ENCODE measurements at places on chromosomes 6 and 20.

GRCh38 chr6:40444312-40444711 lies 142.9 kb downstream of the LRFN2 start:
- DNase-seq = no peak

DNA sequence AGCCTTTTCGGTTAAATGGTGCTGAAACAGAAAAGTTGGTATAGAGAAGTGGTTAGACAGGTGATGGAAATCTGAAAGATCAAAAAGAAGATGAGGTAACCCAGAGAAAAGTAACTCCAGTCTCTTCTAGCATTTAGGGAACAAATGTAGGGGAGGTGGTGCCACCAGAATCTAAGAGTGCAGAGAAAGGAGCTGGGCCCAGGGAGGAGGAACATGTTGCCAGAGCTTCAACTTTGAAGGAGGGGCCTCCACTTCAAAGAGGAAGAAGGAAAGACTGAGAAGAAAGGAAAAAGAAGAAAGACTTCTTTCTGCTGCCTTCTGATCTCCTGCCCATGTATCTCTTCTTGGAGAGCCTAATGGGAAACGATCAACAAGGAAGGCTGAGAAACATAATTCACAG lies 23.5 kb upstream of the ATRN start:
- DNase-seq = no peak

DNA sequence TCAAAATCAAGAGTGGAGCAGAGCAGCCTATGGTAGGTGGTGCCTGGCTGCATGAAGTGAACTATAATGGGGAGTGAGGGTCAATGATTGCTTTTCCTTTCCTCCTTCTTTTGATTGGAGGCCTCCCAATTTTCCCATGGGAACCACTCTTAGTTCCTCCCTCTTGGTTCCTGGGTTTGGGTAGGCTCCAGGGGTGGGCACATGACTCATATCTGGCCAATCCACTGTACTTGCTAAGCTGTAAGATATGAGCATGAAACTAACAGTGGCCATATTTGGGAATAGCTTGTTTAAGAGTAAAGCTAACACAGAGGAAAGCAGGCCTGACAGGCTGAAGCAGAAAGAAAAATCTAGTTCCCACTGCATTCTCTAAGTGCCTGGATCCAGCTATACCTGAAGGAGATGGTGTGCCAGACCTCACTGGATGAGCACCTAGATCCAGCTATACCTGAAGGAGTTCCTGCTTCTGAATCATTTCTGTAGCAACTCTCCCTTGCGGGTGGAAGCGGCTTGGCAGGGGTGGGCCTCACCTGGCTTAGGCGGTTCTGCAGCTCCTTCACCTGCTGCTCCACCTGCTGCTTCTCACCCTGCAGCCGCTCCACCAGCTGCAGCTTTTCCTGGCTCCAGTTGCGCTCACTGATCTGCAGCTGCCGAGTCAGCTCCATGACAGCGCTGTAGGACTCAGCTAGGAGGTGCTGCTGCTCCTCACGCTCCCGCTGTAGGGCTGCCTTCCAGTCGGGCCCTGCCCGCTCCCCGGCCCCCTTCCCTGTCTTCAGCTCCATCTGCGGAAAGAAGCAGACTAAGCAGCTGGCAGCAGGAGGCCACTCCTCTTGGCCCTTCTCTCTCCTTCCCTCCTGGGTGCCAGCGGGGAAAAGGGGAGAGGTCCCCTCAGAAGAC lies 29.0 kb upstream of the DSN1 start:
- no peak for DNase-seq

DNA sequence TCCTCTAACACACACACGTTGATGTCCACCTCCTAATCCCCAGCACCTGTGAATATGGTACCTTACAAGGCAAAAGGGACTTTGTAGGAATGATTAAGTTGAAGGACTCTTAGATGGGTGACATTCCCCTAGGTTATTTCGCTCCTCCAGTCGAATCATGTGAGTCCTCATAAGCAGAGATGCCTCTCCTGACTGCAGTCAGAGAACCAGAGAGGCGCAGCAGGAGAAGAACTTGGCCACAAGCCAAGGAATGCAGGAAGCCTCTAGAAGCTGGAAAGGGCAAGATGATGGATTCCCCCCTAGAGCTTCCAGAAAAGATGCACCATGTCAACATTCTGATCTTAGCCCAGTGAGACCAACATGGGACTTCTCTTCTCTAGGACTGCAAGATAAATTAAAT lies 133.1 kb upstream of the PTPRT start:
- no peak for DNase-seq

DNA sequence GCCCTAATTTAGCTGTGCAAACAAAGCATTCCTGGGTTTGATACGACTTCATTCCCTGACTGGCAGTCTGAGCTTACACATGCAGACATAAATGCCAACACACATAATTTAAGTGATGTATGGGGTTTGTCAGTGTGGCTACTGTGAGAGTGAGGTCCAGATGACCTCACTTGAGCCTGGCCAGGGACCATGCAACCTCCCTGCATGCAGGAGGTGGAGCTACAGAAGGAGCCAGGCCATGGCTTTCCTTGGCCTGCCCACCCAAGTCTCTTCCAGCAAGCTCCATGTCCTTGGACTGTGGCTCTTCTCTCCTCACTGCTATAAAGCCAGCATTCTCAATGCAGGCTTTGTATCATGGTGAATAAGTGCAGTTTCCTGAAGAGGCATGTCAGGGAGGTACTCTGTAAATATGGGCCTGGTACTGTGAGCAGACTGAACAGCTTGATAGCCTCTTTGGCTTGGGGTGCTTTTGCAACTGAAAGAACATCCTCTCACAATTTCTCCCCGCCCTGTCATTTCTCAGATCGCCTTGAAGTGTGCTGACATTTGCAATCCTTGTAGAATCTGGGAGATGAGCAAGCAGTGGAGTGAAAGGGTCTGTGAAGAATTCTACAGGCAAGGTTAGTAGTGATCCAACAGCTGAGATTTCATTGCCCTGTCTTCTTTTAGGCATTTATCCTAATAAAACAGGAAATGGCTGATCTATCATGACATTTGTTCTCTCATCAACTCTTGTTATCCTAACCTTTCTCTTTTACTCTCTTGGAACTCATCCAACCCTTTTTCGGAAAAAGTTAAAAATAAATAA lies 69.2 kb downstream of the MTFR2 start:
- no peak for DNase-seq
